ENCODE measurements at places on chromosomes 2 and 18.

- DNase-seq = no peak
These were observed 826.7 kb upstream of the ACVR2A start for GRCh38 chr2:147017951-147018645.

- DNase-seq = no peak
These were observed 33.3 kb upstream of the TXNDC2 start for GRCh38 chr18:9852266-9853081.

- no peak for DNase-seq
These were observed 56.5 kb downstream of the MTX2 start for GRCh38 chr2:176325732-176326131.

- no peak for DNase-seq
These were observed 32.1 kb downstream of the PPM1B start for GRCh38 chr2:44200759-44201158.

- no peak for DNase-seq
These were observed 68.0 kb downstream of the BOLA3 start for GRCh38 chr2:74079522-74080341.

GRCh38 chr18:6871566-6871965 lies 142.1 kb downstream of the ARHGAP28 start:
- no peak for DNase-seq

DNA sequence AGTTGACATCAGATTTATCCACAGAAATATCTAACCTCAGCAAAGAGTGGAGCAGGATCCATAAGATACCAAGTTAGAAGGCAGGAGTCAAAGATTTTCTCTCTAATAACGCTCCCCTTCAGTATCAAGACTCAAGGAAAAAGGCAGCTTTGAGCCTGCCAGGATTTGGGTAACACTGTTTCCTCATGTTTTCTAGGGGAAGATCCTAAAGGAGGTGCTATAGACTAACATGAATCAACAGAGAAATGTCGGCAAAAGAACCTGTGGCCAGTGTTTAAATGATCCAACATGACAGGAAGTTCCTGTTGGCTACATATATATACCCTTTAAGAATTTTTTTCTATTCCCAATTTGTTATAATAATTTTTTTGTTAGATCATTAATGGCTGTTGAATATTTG lies 402.3 kb downstream of the TGIF1 start:
- no peak for DNase-seq

GRCh38 chr2:233700028-233700635 lies 7.4 kb downstream of the UGT1A6 start:
- no peak for DNase-seq

GRCh38 chr2:167491788-167492187 lies 603.5 kb downstream of the XIRP2 start:
- no peak for DNase-seq

DNA sequence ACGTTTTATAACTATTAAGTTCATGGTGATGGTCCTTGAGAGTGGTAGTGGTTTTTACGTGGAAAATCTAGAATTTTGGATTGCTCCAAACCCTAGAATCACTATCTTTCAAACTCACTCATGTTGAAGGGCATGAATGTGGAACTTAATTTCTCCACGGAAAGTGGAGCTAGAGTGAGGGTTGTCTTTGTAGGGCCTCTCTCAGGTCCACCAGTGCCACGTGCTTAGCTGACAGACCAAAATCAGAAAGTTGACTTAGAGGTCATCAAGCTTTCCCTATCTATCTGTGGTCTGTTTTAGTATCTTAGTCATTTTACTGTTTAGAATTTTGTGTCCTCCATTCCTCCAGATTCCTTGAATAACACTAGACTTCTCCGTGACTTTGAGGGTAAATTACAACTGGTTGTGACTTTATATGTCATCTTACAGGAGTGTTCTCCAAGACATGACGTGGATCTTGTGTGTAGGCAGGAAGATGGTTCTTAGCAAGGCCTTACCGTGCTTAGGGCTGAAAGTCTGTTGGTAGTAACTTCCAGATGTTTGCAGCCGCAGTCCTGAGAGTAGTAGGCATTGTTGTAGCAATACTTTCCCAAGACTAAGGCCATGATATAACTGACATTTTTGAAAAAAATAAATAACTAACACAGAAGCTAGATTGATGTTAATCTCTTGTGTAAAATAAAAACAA lies 26.8 kb downstream of the DIS3L2 start:
- no peak for DNase-seq

DNA sequence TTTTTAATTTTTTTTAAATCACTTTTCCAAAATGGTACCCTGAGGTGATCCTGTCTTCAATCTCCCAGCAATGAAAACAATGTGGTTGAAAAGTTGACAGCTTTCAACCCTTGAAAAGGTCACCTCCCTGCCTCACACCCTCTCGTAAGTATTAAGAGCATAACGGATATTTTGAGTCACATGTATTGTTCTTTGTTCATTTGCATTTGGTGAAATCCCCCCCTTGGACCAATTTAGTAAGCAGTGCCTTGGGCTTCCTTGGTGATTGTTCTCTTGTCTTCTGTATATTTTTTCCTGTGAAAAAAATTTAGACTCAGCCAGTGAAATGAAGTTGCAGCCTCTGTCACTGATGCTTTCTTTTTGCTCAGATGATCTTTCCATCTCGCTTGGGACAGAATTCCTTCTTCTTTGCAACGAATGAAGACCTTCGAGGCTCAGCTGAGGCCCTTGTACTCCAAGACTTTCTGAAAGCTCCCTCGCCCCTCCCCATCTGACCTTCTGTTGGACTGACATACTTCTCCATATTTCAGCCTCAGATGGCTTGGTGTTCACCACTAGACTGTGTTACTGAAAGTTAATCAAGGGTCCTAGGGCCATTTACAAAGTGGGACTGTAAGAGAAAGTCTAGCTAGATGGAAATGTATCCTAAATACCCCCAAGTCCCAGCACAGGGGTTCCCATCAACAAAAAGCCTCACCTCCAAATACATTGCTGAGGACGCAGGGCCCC lies 158.4 kb downstream of the BCL2 start:
- no peak for DNase-seq

GRCh38 chr2:197675246-197675645 lies at the start of gene RFTN2:
Gene RFTN2 (minus strand): TSS chr2:197675587. CDS start chr2:197675458, 129 bp downstream.
- no peak for DNase-seq

- peak; percentile 54 for DNase-seq
These were observed 56.3 kb downstream of the MARCHF4 start for GRCh38 chr2:216315802-216316603.

DNA sequence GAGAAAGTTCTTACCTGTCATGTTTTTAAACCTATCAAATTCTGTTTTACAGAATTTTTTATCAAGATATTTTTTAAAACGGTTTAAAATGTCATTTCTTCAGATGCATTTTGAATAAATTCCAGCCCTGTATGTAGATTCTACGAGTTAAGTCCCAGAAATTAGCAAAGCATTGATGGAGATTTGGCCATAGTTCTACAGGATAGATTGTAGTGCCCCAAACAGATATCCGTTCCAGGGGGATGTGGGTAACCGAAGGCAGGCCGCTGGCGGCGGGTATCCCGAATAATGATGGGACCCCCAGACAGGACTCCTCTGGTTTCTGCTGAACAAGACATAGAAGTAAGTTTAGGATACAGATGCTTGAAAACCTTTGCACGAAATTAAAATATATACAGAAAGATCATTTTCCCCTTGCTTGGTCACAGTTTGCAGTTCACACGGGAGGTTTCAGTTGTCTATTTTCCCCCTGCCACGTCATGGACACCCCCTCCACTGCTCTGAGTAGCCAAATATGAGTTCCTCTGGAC lies 755 bp downstream of the NOL4 start:
- no peak for DNase-seq

GRCh38 chr18:21522530-21522929 lies 78.0 kb downstream of the ESCO1 start:
- no peak for DNase-seq

GRCh38 chr2:55976681-55977080 lies 53.1 kb upstream of the EFEMP1 start:
- no peak for DNase-seq

DNA sequence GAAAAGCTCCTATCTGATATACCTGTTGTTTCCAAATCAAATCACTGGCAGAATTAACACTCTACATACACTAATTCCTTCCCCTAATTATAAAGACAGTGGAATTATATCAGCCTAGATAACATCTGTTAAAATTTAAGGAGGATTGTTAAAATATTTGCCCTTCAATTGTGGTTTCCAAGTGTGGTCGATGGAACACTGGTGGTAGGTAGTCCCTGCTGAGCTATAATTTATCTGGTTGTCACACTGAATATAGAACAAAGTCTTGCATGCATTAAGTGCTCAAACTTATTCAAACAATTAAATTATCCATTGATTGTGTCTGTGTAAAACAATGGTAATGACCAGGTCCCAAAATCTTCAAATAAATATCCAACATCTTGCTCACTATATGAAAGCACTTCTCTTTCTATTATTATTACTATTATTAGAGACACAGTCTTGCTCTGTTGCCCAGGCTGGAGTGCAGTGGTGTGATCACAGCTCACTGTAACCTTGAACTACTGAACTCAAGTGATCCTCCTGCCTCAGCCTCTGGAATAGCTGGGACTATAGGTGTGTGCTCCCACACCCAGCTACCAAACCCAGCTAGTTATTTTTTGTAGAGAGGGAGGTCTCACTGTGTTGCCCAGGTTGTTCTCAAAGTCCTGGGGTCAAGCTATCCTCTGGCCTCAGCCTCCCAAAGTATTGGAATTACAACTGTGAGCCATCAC lies 12.0 kb downstream of the CDH2 start:
- no peak for DNase-seq

DNA sequence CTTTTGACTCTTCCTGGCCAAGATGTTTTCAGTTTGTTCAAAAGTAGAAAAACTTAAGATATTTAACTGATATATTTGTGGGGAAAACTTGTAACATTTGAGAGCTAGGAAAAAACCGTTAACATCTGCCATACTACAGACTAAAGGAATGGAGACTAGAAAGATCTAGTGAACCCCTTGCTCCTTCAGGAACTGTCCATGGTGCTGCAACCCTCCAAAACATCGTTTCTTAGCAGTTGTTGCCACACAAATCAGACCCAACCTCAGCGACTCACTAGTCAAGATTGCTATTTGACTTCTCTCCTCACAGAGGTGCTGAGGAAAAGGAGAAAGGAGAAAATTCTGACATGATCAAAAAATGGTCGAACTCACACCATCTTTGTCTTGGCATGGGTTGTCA lies 393.8 kb upstream of the LYPD1 start:
- DNase-seq = no peak

All from WERI-Rb-1 (cell line).